ENCODE measurements at places on chromosomes 12 and 14. TPM values are rescaled to one million over a fixed set of nuclear protein-coding genes. Genes with fewer than 3 reads are reported as not detected.

- no peak for DNase-seq
Measured at GRCh38 chr14:71244341-71244740, 337.1 kb downstream of the PCNX1 start.

GRCh38 chr12:106108185-106108835 lies 30.4 kb downstream of the NUAK1 start:
- DNase-seq, result no peak

DNA sequence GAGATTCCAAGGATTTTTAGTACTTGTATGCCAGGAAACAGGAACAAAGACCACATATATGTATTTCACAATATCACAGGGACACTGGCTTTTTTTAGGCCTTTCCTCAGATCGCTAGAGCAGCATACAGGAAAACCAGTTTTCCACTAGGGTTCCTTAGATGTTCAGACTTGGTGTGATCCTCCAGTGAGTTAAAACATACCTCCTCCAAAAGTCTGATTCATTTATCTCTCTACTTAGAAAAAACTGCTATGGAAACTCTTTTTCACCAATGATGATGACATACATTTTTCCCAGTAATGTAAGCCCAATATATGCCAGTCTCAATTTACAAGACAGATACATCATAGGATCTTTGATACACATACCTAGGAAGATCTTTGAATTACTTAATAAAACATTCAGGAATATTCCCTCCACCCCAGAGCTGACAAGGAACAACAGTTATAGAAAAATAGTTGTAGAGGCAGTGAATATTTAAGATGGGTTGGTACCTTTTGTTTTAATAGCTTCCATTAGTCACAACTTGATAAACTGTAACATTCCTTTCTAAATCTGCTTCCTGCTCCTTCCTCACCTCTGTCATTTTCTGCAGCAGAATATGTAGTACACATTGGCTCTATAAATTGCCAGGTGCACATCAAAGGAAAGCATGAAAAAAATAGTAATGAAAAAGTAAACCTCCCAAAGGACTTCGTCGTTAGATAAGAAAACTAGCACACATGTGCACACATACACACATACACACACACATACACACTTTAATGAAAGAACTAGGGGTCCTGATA lies 27.5 kb downstream of the BCAT1 start:
- no peak for DNase-seq

DNA sequence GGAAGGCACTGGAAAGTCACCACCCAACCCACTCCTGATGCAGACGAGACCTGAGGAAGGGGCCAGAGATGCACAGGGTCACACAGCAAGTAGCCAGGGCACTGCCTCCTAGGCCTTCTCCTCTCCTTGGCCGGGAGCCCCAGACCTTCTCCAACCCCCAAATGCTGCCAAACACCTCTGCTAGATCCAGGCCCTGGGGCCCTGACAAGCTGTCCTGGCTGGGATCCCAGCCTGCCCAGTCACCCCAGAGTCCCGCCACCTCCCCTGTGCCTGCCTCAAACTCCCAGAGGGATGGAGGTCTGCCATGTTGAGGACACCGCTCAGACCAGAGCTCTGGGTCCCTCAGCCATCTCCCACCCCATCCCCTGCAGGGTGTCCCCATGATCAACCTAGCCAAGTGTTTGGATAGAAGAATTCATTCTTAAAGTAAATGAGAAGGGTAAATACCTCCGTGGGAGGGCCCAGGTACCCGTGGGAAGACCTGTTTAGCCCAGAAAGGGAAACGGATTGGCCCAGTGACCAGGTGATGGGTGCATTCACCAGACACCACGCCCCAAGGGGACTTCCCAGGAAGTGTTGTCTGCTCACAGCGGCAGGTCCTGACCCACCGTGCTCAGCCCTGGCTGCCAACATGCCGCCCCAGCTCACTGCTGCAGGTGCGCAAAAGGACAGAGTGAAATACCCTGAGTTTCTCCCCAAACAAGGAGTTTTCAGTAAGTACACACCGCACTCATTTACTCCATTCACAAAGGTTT lies 4.6 kb upstream of the DIO3 start:
- DNase-seq, result no peak

The HSP90B1 gene
- 196 TPM for total RNA-seq

Measured in esophagus muscularis mucosa (tissue), 4 donors.